ENCODE measurements at places on chromosomes 7 and 10.

DNA sequence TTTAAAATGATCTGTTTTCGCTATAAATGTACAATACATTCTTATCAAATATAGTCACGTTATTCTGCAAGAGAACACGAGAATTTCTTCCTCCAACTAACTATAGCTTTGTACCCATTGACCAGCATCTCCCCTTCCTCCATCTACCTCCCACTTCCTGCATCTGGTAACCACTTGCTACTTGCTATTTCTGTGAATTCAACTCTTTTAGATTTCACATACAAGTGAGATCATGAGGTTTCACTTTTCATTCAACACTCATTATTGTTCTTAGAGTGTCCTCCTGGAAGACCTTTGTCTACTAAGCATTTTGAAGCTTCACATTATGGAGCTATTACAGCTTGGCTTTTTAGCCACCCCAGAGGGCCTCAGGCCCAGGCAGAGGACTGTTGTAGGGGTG lies 741.3 kb upstream of the FZD8 start:
- DNase-seq: no peak

DNA sequence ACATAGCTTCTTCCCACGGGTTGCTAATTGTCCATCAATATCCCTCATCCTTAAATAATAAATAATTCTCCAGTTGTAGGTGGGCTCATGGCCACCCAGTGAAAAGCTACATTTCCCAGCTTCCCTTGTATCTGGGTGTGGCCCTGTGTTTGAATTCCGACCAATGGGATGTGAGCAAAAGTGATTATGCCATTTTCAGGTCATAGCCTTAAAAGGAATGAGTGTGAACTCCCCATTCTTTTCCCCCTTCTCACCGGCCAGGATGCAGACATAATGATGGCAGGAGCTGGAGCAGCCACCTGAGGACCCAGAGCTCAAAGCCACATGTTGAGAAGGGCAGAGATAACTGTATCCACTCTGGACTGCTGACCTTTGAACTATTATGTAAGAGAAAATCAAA lies 30.3 kb upstream of the CALU start:
- no peak for DNase-seq

- DNase-seq: no peak
Measured at GRCh38 chr10:97922022-97922758, 72.5 kb downstream of the GOLGA7B start.

- DNase-seq: no peak
Measured at GRCh38 chr10:87656431-87657072, 3.1 kb upstream of the PAPSS2 start.

GRCh38 chr7:149624419-149625339 lies 127.1 kb upstream of the ZNF746 start:
- peak; percentile 13 for DNase-seq

GRCh38 chr7:86598721-86599120 lies 45.0 kb upstream of the GRM3 start:
- DNase-seq: no peak

DNA sequence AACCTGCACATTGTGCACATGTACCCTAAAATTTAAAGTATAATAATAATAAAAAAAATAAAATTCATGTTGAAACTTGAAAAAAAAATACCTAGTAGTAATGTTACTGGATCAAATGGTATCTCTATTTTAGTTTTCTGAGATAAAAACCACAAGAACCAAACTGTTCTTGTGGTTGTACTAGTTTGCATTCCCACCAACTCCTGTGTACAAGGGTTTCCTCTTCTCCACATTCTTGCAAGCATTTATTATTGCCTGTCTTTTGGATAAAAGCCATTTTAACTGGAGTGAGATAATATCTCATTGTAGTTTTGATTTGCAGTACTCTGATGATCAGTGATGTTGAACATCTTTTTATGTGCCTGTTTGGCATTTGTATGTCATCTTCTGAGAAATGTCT lies 177.7 kb downstream of the KIF20B start:
- no peak for DNase-seq

DNA sequence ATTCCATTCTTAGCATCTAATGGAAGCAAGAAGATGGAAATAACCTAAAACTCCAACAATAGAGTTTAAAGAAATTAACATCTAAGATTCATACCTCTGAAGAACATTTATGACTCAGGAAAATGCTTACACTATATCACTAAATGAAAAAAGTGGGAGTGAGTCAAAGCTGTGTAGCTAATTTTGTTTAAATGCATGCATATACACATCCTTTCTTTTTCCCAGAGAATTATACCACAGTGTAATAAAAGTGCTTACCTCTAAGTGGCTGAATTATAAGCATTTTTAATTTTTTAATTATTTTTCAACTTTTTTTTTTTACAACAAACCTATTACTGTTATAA lies 44.3 kb downstream of the CCDC71L start:
- DNase-seq: no peak

DNA sequence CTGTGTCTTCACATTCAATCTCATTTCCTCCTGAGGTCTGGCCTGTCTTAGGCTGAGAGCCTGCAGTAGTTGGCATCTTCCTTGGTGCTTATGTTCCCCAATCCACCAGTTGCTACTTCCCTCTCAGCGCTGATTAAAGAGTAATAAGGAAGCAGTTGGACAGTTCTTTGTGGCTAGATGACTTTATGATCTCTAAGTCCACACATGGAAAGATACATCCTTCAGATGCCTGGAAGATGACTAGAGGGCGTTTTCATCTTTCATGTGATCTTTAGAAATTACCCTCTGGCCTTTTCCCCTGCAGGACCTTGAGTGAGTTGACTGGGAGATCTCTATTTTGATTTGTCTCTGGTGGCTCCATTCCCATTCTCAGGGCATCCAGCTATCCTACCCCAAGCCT lies 204.5 kb downstream of the GRM3 start:
- no peak for DNase-seq

DNA sequence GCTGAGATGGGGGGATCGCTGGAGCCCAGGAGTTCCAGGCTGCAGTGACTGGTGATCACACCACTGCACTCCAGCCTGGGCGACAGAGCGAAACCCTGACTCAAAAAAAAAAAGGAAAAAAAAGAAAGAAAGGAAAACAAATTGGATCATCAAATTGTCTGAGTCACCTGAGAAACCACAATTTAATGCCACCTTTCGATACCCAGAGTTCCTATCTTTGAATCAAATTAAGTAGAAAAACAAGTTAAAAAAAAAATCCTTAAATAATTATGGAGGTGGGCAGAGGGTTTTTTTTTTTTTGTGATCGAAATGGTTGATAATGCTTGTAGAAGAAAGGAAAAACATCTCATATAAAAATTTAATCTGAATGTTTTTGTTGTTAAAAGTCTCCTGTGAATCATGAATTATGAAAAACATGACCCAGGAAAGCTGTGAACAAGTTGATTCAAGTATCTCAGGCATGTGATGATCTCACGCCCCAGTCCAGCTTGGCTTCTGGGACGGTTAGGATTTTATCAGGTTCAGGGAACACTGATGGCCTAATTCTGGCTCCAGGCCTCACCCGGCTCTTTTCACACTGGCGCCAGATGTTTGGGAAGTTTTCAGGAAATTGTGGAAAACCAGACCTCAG lies 25.3 kb upstream of the CUX1 start:
- no peak for DNase-seq

DNA sequence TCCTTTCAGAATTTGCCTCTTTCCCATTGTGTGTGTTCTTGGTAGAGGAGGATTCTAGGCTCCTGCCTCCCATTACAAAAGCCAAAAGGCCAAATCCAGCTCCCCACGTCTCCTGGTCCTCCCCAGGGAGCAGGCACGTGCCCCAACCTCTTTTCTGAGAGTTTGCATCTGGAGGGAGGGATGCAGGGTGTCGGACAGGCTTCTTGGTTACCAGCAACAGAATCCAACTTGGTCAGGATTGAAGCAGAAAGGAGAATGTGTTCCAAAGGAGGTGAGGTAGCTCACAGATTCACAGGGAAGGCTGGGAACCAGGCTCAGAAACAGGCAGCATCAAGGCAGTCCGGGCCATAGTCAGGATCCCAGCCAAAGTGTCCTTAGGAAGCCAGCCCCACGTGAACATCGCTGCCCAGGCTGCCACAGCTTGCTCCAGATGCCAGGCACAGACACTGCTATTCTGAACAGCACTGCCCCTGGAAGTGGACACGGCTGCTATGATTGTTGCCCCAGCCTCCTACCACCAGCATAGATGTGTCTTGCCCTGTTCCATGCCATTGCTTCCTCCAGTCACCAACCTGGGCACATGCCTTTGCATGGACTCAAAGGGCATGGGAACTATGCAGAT lies 264.2 kb upstream of the ZMIZ1 start:
- no peak for DNase-seq

- DNase-seq: no peak
Measured at GRCh38 chr10:93495654-93496321, 624 bp upstream of the CEP55 start.

Measured in NCI-H187 treated with DMSO at 0.1 percent for 48 hours (cell line).